ENCODE measurements at places on chromosomes 12 and 14.

DNA sequence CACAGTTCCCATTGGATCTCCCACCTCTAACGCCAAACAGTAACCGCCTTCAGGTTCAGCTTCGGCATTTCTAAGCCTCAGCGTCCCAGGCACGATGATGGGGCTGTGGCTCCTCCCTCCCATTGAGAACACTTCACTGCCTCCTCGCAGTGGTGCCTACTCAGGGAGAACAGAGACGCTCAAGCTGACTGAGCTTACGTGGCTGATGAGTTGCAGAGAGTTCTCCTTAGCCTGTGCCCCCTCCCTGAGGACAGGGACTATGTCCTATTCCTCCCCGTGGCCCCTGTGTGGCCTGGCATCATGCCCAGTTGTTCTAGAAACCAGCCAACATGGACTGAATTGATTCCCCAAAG, 87.0 kb downstream of the ITPK1 start:
- DNase-seq, result no peak

GRCh38 chr12:6201213-6201608, 1.0 kb downstream of the CD9 start:
- no peak for DNase-seq

DNA sequence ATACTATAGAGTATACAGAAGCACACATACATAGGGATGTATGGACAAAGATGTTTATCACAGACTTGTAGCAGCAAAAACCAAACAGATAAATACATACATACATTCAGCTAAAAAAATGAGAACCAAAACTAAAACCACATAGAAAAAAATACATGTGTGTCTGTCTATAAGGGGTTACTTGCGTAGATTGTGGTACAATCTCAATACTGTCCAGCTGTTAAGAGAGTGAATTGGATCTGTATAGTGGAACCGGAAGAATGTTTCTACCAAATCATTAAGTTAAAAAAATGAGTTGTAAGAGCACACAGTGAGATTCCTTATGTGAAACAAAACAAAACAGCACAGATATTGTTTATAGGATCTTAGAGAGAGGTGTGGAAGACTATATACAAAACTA, 44.2 kb upstream of the DCD start:
- DNase-seq, result no peak

DNA sequence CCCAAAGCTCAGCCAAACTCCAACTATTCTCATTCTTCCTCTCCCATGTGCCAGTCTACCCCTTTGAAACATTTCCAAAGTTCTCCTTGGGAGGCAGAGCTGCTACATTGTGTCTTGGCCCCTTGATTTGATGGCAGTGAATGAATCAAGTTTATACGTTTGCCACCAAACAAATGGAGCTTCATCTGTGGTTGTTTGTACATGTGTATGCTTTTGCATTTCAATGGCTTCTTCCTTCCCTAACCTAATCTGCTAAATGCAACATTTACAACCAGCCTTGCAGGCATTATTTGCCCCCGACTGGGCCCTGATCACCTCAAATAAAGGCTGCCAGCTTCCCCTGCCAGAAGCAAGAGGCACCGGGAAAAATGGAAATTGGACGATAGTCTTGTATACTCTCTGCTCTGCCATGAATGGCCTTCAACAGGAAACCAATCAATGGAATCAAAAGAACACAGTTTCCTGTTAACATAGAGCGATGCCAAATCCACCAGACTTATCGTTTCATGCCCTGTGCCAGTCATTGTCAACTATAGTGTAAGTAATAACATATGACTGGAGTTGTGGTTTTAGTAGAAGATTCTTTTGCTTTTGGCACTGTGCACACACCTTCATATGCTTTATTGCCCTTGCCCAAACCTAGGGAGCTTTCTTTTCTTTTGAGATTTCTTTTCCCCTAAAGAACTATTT, 97.8 kb downstream of the TMEM30B start:
- DNase-seq, result no peak

GRCh38 chr14:54343272-54344121, 53.3 kb upstream of the CDKN3 start:
- no peak for DNase-seq

DNA sequence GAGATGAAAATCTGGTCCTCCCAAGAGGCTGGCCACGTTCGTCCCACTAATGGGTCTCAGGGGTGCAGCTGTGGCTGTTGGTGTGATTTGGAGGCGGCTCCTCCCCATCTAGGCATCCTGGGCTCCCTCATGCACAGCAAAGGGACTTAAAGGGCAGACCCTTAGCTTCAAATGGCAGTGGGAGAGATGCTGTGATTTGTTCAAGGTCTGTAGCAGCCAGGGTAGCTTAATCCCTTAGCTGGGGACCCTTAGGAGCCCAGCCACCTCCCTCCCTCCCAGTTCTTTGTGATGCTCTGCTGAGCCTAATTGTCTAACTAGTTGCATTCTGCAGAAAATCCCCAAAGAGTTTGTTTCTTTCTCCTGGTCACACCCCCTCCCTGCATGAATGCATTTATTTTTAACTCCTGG, 18.3 kb downstream of the DYRK4 start:
- no peak for DNase-seq

- DNase-seq, result no peak
These were observed 41.3 kb upstream of the SLCO1C1 start for GRCh38 chr12:20653871-20654270.

GRCh38 chr14:34213332-34213731, 248.7 kb downstream of the SPTSSA start:
- DNase-seq, result no peak

DNA sequence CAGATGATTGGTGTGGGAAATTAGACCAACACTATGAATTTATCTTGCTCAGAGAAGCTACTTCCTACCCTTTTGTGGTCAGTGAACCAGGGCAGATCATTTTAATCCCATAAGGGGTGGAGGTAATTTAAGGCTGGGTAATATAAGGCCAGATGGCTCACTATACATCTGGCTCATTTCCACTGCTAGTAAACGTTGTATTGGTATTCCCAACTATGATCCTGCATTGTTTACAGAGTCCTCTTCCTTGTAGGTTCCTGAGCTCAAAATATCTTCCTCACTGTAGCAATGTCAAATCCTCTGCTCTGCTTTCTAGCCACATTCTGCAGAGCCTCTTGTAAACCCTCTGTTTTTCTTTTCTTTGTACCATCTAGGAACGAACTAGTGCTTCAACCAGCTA, 93.0 kb upstream of the MGAT4C start:
- no peak for DNase-seq

DNA sequence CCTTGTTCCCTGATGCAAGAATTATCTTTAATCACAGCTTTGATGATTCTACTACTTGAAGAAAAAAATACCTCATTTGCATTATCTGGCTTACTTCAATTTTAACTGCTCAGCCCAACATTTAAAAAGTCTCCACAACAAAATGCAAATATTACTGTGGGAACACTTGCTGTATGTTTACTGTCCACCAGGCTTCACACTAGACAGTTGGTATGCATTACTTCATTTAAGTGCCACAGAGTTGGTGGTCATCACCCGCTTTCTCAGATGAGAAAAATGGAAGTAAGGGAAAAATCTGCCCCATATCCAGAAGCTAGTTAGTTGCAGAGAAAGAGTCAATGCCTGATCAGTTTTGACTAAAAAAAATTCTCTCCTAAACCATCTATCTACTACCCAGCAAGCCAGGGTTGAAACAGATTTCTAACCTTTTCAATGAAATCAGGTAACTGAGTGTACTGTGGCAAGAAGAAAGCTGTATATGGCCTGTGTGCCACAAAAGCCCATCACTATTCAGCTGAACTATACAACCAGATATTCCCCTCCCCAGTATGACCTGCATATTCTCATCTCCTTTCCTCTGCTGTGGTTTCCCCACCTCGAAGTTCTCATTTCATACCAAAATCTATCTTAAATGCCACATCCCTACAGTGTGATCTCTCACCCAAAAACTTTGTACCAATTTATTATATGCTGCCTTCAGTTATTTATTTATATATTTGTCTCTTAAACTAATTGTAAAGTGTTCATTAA, 90.3 kb downstream of the ATP2B1 start:
- no peak for DNase-seq

DNA sequence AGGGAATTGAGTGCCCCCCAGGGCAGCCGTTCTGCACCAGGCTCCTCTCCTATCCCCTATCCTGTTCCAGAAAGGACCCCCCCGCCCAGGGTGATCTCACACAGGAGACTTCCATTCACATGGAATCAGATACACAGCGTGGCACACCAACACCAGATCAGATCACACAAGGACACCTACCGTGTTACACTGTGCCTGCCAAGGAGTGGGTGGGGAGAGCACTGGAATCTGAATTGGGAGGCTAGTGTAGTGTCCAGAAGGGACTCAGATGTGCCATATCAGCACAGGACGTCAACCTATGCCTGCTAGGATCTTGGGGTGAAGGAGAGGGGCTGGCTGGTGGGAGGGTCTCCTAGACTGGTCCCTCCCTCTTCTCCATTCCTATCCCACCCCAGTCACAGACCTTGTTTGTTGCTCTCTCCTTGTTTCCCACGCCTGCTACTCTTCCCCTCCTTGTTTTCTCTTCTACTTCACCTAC, 2.3 kb downstream of the PTMS start:
- DNase-seq, result no peak

GRCh38 chr14:89455412-89455811, 38.4 kb upstream of the FOXN3 start:
- no peak for DNase-seq
